Stimulated activated CD4-positive, alpha-beta T cell treated with anti-CD3 and anti-CD28 coated beads, Interleukin-1b, Interleukin-23, amount 100 ng/mL, for 4 hours (primary cell): ENCODE measurements at places on chromosomes 13 and 19.

GRCh38 chr13:51613535-51613934 is 29.3 kb downstream of the WDFY2 start:
- no peak for DNase-seq

GRCh38 chr13:39433651-39434050 is 169.3 kb downstream of the LHFPL6 start:
- no peak for DNase-seq

DNA sequence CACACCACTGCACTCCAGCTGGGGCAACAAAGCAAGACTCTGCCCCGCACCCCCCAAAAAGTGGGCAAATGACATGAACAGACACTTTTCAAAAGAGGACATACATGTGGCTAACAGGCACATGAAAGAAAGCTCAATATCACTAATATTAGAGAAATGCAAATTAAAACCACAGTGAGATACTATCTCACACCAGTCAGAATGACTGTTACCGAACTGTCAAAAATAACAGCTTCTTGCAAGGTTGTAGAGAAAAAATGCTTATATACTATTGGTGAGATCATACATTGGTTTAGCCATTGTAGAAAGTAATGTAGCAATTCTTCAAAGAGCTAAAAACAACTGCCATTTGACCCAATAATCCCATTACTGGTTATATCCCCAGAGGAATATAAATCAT is 99.5 kb upstream of the SPATA13 start:
- no peak for DNase-seq

DNA sequence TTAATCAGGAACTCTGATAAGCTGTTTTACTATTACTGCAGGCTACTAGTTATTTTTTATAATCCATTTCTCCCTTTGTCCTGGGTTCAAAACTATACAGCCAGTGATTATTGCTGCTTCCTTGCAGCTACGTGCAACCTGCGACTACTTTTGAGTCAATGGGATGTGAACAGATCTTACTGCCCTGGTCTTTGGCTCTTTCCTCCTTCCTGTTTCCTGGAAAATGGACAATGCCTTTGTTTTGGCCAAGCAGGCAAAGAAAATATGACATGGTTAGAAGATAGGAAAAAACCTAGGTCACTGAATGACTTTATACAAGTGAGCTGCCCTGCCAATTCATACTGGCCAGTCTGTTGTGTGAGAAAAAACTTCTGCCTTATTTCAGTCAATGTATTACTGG is 201.2 kb upstream of the KLF12 start:
- DNase-seq, result no peak

DNA sequence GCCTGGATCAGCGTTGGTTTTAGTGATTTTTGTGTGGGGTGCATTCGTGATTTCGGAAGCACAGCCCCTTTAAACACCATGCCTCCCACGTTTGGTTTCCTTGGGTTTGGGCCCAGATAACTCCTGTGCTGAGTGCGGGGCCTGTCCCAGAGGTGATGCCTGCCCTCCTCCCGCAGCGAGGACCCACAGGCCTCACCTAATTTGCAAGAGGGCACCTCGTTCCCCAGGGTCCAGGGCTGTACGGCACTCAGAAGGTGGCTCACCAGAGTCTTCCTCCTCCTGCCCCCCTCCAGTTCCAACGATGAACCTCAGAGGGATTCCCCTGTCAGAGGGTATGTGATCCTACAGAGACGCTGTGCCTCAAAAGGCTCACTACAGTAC is 54.3 kb upstream of the SOX1 start:
- DNase-seq, result no peak
